Stimulated activated CD8-positive, alpha-beta memory T cell treated with anti-CD3 and anti-CD28 coated beads, Interleukin-4, amount 100 ng/mL, for 1 hour (primary cell): ENCODE measurements at places on chromosomes 4 and X.

DNA sequence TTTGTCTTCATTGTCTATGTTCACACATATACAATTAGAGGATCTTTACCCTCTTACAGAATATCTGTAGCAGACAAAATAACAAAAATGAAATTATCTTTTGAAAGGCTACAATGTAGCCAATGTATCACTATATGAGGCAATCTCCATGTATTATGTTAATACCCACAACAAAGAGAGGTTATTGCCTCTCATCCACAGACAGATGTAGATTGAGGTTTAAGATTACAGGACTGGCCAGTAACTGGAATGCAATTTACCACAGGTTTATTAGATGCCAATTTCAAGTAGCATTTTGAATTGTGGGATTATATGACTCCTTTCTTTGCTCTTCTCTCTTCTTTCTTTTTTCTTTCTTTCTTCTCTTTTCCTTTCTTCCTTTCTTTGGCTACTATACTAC, 242.6 kb downstream of the ANKRD50 start:
- DNase-seq: no peak

DNA sequence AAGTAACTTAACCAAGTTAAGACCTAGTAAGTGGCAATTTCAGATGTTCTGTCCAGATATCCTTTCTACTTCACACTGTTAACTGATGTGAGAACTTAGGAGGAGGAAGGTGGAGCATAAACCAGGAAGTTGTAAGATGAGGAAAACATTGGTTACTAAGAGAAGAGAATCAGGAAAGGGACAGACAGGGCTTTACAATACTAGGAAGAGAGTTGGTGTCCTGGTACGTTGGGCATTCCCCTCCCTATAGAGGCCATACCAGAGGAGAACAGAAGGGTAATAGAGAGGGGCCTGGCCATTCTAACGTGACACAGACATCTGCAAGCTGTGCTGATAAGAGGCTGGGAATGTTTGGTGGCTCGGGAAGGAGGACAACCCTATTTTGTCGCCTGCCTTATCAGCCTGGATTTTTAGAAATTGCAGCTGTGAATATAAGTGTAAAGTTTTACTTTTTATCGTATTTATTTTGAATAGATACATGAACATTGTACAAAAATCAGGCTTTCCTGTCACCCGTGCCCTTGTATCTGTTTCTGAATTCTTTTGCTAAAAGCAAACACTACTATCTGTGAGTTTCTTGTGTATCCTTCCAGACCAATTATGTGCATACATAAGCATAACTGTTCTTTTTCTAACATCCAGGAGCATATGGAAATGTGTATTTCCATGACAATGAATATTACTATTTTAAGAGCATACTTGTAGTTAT, 53.5 kb upstream of the HPRT1 start:
- no peak for DNase-seq

GRCh38 chr4:6134612-6135220, 65.6 kb downstream of the JAKMIP1 start:
- no peak for DNase-seq

DNA sequence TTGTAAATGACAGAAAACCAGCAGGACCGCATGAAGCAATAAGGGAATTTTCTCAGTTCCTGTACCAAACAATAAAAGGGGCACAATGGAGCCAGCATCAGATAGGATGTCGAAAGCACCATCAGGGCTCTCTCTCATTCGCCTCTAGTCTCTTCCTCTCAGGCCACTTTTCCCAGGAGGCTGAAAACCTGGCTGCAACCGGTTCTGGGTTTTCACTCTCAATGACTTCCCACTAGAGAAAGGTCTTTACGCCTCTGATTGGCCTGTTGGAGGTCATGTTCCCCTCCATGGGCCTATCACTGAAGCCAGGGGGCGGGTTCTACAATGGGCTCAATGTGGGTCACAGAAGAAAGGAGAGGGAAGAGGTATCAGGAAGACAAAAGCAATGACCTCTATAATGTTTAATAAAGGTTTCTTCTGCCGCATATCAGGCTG, 29.3 kb downstream of the ZNF827 start:
- no peak for DNase-seq

- DNase-seq: no peak
Observed at GRCh38 chr4:168380290-168380689, 61.7 kb upstream of the DDX60 start.

- DNase-seq: no peak
Observed at GRCh38 chr4:86481440-86481839, 112.7 kb upstream of the PTPN13 start.

GRCh38 chr4:35938936-35939335, 305.4 kb downstream of the ARAP2 start:
- no peak for DNase-seq

DNA sequence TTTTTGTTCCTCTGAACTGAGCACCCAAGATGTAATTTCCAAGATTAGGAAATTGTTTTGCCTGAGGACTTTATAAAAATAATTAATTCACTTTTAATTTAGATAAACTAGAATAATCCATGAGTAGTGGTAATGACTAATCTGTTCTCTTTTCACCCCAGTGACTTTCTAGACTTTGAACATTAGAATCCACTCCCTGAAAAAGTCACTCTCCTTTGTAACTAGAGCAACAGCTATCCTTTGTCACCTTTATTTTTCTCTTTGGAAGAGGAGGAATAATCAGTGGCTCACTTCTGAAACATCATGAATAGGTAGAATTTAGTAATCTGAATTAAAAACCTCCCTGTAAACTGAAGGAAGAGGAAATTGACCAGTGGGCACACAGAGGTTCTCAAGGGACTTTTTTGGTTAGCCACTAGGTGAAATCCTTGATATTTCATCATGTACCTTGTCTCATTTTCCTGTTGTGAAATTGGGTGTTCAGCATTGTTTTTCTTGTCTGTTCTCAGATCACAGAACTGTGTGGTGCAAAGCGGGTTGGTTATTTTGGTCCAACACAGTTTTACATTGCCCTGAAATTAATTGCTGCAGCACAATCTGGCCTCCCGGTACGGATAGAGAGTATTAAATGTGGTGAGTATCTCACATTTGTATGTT, 59.4 kb downstream of the REPS2 start:
- no peak for DNase-seq

GRCh38 chrX:22314692-22315091, 42.0 kb downstream of the CBLL2 start:
- no peak for DNase-seq

- DNase-seq: no peak
Observed at GRCh38 chr4:8904041-8904501, 32.4 kb upstream of the HMX1 start.

GRCh38 chr4:48698029-48698971, 81.8 kb downstream of the FRYL start:
- DNase-seq: no peak

DNA sequence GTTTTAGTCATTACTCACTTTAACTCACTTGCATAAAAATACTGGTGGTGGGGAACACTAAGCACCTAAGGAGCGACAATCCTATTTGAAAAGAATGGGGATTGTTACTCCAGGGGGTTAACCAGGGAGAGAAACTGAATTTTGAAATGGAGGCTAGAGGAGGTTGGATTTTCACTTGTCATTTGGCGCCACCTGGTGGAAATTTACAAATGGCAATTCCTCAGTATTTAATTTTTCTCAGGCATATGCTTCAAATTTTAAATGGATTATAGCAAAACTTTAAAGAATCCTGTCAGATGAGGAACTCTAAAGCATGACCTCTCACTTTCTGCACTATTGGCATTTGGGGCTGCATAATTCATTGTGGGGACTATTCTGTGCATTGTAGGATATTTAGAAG, 2.7 kb upstream of the GEMIN8 start:
- DNase-seq: peak; percentile 20

DNA sequence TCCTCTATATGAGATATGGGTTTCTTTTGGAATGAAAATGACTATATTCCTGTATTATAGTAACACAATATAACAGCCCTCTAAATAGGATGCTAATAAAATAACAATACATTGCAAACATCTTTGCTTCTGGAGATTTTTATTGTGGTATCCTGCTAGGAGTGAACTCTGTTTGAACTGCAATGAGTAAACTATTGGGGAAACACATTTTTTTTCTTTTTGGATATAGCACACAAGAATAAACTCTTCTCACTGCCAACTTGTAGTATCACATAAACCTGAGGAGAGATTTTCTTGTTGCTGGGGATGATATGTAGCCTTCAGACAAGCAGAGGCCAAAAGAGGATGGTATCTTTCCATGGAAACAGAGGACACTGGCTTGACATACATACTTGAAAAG, 238.2 kb downstream of the C4orf33 start:
- DNase-seq: no peak

DNA sequence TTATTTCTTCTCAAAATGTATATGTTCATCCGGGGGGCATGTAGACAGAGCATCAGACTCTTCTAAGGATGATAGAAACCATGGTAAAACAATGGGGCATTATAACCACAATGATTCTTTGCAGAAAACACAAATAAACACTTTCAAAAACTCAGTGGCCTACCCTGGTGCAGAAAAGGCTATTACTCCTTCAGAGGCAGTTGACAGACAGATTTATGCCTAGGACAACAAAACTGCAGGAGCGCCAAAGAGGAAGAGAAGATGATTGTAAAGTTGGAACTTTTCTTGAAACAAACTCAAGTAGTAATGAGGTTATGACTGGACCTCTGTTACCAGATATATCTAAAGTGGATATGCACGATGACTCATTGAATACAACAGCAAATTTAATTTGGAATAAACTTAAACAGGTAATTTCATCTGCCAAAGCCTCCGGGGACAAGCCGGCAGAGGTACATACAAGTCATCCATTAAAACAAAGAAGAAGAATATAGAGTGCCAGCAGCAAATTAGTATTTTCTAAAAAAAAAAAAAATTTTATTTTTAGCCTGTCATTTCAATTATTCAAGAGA, 1068.4 kb upstream of the INTU start:
- no peak for DNase-seq

- no peak for DNase-seq
Observed at GRCh38 chr4:83757121-83757621, 221.3 kb downstream of the GPAT3 start.

- no peak for DNase-seq
Observed at GRCh38 chr4:41155194-41155830, 59.0 kb downstream of the APBB2 start.

DNA sequence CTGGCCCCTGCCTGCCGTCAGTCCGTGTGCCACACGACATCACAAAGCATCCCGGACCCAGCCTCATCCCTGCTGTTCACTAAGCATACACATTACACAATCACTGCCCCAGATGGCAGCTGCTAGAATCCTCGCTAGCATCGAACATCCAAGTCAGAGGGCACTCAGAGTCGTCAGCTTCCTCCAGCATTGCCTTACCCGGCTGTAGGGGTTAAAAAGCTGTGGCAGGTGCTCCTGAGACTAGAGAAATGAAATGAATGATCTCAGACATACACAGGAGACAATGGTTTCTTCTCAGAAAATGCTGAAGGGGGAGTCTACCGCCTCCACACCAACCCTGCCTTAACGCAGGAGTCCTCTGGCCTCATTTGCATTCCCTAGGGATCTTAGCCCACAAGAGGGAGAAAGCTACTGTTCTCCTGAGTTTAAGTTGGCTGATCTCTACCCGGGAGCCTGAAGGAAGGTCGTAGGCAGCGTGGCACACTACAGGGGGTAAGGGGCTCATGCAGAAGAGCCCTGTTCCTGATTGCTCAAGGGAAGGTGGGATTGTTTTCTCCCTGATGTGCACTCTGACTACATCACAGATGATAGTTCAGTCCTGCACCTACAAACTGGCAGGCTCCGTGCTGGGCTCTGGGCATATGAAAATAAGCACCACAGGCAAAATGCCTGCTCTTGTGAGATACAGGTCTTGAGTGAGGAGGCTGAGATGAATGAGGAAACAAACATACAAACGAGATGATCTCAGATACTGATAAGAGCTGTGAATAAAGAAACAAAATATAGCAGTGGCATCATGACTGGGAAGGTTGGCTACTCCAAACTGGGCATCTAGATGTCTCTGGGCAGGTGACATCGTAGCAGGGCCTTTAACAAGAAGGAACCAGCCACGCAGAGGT, 2.6 kb upstream of the KIAA0232 start:
- no peak for DNase-seq

GRCh38 chr4:65845199-65845773, 175.0 kb upstream of the EPHA5 start:
- no peak for DNase-seq

- DNase-seq: no peak
Observed at GRCh38 chrX:108558217-108558616, 118.6 kb downstream of the COL4A5 start.

GRCh38 chrX:121298499-121298898, 251.1 kb downstream of the GLUD2 start:
- DNase-seq: no peak

- DNase-seq: no peak
Observed at GRCh38 chrX:47878198-47878597, 41.5 kb downstream of the ZNF81 start.

DNA sequence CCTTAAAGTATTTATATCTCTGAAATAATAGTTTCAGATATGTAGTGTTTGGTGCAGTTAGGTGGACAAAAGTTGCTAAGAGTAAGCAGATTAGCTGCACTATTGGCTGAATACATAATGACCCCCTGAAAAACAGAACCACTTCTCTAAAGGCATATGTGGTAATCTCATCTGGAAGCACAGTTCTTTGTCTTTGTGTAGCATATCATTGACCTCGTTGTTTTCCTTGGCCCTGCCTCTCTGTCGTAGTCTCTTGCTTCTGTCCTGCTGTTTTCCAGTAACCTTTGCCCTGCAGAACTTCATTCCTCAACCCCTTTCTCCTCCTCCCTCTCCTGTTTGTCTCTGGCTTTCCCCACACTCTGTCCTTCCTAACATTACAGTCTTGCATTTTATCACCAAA, 41.4 kb downstream of the JADE3 start:
- DNase-seq: no peak

GRCh38 chr4:84916227-84916626, 50.3 kb downstream of the WDFY3 start:
- no peak for DNase-seq

GRCh38 chr4:53527326-53527725, 64.0 kb downstream of the LNX1 start:
- no peak for DNase-seq

DNA sequence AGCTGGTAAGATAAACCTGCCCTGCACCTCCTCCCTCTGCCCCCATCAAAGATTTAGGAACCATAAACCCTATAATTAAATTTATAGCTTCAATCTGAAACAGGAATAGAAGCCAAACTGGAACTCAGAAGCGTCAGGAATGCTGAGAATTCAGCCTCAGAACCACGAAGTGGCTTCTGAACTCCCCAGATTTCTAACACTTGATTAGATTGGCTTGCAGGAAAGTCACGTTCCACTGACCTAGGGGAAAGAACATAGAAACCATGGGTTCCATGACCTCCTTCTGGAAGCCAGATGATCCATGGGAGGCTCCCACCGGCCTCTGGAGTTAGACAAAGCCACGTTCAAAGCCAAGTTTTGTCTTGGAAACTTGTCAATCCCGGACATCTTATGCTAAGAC, 356.5 kb downstream of the MID1IP1 start:
- DNase-seq: no peak
